Bone marrow (tissue), 2 donors: ENCODE measurements at places on chromosomes 2 and 18.

GRCh38 chr2:170340693-170341068, 162.7 kb downstream of the MYO3B start:
- no peak for DNase-seq

GRCh38 chr18:76709659-76710645, 112.4 kb upstream of the ZNF236 start:
- peak; percentile 20 for DNase-seq

- DNase-seq, result no peak
Measured at GRCh38 chr2:32931945-32932709, 14.6 kb upstream of the LTBP1 start.

DNA sequence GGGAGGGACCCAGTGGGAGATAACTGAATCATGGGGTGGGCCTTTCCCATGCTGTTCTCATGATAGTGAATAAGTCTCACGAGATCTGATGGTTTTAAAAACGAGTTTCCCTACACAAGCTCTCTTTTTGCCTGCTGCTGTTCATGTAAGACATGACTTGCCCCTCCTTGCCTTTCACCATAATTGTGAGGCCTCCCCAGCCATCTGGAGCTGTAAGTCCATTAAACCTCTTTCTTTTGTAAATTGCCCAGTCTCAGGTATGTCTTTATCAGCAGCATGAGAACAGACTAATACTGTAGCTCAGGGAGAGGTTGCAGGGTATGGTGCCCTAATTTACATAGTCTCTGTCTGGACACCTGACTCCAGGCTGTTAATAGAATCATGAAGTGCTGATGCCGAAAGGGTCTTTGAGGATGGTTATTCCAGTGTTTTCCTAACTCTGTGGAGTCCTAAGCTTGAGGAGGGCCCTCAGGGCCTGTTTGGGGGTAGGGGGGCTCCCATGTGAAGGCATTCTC, 343.2 kb downstream of the ALK start:
- no peak for DNase-seq

GRCh38 chr18:44805643-44806042, 125.0 kb downstream of the SETBP1 start:
- DNase-seq, result no peak
